ENCODE measurements at places on chromosomes 4 and X.

DNA sequence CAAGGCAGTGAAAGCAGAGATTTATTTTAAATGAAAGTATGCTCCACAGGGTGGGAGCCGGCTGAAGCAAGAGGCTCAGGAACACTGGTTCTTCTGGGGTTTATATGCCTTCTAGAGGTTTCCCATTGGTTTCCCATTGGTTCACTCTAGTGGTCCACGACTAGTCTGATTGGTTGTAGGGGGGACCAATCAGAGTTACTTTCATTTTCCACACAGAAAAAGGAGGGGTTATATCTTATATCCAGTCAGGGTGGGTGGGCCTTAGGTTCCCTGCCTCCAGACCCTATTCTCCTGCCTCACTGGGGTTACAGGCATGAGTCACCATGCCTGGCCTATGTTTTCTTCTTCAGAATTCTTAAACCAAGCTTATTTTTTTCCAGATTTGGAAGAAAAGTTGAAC is 101.6 kb downstream of the KLHL8 start:
- no peak for DNase-seq

GRCh38 chrX:108177351-108178142 is 86.0 kb downstream of the ATG4A start:
- no peak for DNase-seq

- no peak for DNase-seq
Measured at GRCh38 chr4:112145790-112146501, 692 bp downstream of the FAM241A start.

- DNase-seq: no peak
Measured at GRCh38 chr4:38111024-38111423, 150.8 kb downstream of the PTTG2 start.

GRCh38 chr4:2043396-2044118 is 15.6 kb upstream of the NAT8L start:
- no peak for DNase-seq

All from SW 1271 (cell line).